Stimulated activated CD4-positive, alpha-beta T cell treated with anti-CD3 and anti-CD28 coated beads, Interleukin-12 subunit alpha, Interleukin-12 subunit beta, amount 100 ng/mL, for 24 hours (primary cell): ENCODE measurements at places on chromosomes 16 and 17.

DNA sequence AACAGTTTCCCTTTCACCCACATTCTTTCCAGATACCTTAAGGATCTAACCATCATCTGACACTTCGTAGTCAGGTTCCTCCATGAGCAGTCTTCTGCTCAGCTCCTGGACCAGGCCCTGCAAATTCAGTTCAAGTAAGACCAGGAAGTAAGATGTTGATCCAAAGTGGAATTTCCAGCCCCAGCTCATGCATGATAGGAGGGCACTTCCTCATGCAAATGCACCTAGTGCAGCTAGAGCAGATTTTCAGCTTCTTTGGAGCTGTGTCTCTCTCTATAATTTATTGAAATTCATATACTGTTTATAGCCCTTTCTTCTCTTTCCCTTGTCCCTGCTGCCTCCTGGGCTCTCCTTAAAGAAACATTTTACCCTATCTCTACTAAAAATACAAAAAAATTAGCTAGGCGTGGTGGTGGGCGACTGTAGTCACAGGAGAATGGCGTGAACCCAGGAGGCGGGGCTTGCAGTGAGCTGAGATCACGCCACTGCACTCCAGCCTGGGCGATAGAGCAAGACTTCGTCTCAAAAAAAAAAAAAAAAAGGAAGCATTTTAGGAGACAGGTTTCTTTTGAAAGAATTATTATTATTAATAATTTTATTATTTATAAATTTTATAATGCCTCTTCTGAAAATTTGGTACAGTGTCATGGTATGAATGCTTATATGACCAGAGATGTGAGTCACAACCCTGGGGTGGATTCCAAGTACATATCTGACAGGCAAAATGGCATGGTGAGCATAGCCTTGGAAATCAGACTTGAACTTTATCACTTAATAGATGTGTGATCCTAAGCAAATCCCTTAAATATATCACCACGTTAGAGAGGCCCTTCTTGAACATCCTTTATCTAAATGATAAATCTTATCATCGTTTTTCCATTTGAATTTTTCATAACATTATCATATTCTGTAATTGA is 94.3 kb downstream of the SSH2 start:
- DNase-seq: no peak

- DNase-seq: no peak
Measured at GRCh38 chr17:40541060-40541872, 24.0 kb downstream of the CCR7 start.

DNA sequence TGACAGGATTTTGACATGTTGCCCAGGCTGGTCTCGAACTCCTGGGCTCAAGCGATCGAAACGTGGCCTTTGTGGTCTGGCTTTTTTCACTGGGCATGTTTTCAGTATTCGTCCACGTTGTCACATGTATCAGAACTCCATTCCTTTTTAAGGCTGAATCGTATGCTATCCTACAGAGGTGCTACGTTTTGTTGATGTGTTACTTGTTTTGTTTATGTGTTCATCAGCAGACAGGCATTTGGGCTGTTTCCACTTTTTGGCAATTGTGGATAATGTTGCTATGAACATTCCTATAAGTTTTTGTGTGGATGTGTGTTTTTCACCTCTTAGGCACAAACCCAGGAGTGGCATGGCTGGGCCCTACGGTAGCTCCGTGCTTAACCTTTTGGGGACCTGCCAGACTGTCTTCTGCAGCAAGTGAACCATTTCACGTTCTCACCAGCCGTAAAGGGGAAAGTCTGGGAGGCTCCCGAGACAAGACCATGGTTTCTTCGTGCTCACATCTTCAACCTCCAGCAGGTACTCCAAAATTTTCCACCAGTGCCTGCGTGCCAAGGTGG is 26.9 kb downstream of the ADCY9 start:
- no peak for DNase-seq

- DNase-seq: no peak
Measured at GRCh38 chr17:2238432-2239169, 65.0 kb downstream of the SMG6 start.

- DNase-seq: no peak
Measured at GRCh38 chr17:81083125-81083765, 48.3 kb downstream of the BAIAP2 start.

GRCh38 chr17:59751955-59752413 is 44.5 kb downstream of the VMP1 start:
- DNase-seq: no peak

DNA sequence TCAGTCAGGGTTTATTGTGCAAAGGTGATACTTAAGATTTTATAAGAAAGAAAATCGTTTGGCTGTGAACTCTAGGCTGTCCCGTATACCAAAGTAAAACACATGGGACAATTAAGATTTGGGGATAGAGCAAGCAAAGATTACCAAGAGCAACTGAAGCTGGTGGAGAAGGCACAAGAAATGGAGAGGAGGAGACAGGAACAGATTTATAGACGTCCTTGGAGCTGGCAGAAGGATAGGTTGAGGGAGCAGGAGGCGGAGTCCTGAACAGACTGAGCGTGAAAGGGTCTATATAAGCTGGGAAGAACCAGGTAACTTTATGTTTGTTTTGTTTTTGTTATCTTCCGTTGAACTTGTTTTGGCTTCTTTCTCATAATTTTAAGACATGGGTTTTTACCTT is 3.8 kb downstream of the TNRC6C start:
- DNase-seq: no peak

DNA sequence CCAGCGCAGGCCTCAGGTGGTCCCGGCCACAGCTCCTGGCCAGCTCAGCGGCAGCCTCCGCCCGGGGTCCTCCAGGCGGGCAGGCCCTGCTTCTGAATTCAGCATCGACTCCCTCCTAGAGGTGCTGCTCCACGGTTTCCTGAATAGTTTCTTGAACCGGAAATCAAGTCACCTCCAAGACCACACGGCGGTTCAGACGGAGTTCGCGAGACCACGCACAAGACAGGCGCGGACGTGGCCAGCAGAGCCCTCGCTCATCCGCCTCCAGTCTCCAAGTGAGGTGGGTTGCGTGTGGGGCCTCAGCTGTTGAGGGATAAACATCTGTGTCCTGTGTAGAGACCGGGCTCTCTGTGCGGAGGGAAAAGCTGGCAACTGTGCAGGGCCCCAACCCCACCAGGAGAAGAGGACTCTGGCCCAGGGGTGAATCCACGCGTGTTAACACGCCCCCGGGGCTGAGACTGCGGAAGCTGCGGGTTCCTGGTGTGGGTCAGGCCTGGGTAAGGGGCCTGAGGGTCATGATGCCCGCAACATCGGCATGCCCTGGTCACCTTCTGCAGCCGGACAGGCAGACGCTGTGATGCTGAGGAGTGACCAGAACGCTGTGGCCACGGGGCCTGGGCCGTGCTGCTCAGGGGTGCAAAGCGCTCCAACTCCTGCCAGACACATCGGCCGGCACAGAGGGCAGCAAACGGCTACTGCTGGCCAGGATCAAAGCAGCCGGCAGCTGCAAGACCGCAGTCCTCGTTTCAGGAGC is 55.0 kb upstream of the METRNL start:
- no peak for DNase-seq

DNA sequence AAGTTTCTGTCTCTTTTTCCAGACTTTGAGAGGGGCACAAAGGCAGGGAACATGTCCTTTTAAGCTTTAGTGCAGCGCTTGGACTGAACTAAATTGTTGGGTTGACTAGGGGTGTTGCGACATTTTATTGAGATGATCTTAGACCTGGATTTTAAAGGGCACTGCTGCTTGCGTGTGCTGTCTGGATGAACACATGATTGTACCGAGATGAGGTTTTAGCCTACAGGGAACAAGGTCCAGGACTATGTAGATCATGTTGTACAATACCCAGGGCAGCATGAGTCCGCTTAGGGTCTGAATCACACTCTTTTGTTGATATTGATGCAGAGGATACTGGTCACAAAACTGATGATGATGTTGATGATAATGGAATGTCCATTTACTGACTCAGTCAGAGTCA is 5.2 kb upstream of the RGS9 start:
- no peak for DNase-seq

DNA sequence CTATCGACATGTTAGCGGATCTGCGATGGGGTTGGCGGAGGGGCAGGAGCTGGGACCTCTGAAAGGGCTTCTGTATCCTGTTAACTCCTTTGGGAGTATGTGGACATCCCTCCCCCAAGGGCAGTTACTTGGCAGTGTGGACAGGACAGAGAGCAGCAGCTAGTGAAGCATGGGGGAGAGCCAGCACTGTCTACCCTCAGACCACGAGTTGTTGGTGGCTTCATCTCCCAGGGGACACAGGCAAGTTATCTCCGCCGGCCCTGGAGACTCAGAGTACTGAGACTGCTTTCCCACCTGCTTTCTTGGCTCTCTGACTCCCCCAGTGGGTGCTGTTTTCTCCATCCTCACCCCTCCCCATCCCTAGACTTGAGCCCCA is 5.3 kb upstream of the GFAP start:
- no peak for DNase-seq

DNA sequence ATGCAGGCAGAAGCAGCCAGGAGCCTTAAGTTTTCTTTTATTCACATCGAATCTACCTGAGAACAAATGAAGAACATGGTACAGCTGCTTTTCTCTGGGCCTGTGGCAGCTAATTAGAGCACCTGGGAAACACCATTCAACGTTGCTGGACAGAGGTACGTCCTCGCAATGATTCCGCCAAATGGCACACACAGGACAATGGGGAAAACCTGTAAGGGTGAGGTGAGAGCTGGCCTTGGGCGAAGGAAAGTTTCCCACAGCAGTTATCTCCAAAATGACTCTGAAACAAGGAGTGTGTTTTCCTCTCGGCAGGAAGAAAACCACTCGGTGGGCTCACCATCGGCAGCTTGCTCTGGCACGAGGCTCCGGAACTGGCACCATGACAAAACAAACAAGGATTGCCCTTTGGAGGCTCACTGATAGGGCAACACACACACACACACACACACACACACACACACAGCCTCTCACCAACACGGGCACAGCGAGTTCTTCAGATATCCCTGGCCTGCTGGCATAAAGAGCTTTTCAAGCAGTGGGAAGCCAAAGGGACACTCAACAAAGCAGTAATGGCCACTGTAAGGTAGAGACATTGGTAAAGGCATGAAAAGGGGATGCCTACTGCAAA is 73.7 kb downstream of the ZFHX3 start:
- no peak for DNase-seq

- DNase-seq: no peak
Measured at GRCh38 chr17:70420861-70421445, 251.6 kb downstream of the KCNJ2 start.

GRCh38 chr17:33202021-33202420 is 91.1 kb downstream of the ASIC2 start:
- no peak for DNase-seq

- no peak for DNase-seq
Measured at GRCh38 chr17:3655766-3656165, 12.6 kb downstream of the TAX1BP3 start.

DNA sequence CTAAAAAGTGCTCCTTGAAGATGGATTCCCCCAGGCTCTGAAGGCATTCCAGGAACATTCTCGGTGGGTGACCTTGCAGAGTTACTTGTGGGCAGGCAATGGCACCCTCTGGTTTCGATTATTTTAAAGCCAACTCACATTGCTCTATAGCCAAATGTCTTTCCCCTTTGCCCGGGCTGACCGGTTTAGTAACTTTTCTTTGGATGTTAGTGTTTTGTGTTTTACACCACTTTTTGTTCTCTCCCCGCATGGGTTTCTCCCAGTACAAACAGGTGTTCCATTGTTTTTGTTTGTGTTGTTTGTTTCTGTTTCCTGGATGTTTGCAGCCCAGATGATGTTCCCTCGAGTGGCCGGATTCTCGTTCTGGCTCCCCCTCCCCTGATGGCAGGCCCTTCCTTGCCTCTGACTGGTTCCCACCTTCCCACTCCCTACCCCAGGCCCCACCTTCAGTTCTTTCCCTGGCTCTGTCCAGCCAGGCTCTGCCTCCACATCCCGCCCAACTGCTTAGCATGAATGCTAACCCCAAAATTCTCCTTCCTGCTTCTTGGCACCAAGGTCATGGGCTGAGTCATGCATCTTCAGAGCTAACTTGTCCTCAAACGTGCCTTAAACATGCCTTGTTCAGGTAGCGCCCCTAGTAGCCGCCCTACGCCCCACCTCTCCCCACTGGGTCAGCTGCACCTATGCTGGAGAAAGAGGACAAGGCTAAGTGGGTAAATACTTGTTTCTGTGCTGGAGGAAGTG is 40.6 kb downstream of the ELAC2 start:
- no peak for DNase-seq

- DNase-seq: no peak
Measured at GRCh38 chr17:48295362-48296288, 134.4 kb downstream of the SKAP1 start.

DNA sequence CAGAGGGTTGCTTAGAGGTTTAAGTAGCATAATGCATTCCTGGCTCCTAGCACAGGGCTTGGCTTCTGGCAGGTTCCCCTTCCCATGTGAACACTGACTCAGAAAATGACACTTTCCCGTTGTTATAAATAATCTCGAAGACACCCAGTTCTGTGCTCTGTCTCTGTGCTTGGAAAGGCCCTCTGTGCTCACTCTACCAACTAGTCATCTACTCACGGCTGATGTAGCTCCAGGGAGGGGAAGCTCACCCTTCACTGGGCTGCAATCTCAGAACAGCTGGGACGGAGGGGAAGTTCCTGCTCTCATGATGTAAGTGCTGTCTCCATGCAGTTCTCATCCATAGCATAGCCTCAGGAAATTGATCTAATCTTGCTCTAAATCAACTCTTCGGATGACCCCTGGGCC is 230.5 kb upstream of the ASIC2 start:
- no peak for DNase-seq

- no peak for DNase-seq
Measured at GRCh38 chr16:76335180-76335974, 58.2 kb downstream of the CNTNAP4 start.

GRCh38 chr16:2857451-2858244 is at the start of gene PRSS22:
TSS of gene PRSS22 (minus strand) at chr16:2858170. CDS start at chr16:2858104, 66 bp downstream.
- DNase-seq: no peak

GRCh38 chr17:47244697-47245096 is 8.9 kb upstream of the ITGB3 start:
- no peak for DNase-seq

DNA sequence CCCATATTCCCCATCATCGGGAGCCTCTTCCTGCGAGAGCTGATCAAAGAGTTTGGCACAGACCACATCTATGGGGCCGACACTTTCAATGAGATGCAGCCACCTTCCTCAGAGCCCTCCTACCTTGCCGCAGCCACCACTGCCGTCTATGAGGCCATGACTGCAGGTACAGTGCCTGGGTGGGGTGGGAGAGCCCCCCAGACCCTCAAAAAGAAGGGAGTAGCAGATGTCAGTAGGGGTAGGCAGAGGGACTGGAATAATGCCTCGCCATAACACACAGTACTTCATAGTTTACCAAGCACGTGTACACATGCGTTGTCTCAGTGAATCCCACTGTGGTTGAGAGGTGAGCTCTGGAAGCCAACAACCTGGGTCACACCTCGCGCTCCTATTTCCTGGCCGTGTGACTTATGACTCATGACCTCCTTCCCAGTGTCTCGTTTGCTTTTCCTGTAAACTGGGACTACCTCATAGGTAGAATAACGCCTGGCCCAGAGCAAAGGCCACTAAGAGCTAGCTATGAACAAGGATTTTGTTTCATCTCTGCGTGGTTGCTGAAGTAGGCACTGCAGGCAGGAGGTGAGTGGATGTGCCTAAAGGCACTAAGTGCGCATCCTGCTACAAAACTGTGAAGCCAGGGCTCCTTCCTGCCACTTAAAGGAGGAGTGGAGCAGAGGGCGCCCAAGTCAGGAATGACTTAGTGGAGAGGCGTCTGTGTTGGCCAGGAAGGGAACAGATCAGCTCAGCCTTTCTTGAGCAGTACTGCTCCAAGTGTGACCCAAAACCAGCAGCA is 5.2 kb downstream of the NAGLU start:
- DNase-seq: no peak

GRCh38 chr17:33416131-33416530 is 123.0 kb upstream of the ASIC2 start:
- DNase-seq: no peak
